ENCODE measurements at places on chromosomes 3 and 15.

- no peak for DNase-seq
These were observed 722 bp downstream of the CACNA1D start for GRCh38 chr3:53495146-53495519.

GRCh38 chr3:126256251-126256650, 75.9 kb upstream of the ALDH1L1 start:
- no peak for DNase-seq

- no peak for DNase-seq
These were observed 12.8 kb downstream of the WDR48 start for GRCh38 chr3:39064646-39065045.

DNA sequence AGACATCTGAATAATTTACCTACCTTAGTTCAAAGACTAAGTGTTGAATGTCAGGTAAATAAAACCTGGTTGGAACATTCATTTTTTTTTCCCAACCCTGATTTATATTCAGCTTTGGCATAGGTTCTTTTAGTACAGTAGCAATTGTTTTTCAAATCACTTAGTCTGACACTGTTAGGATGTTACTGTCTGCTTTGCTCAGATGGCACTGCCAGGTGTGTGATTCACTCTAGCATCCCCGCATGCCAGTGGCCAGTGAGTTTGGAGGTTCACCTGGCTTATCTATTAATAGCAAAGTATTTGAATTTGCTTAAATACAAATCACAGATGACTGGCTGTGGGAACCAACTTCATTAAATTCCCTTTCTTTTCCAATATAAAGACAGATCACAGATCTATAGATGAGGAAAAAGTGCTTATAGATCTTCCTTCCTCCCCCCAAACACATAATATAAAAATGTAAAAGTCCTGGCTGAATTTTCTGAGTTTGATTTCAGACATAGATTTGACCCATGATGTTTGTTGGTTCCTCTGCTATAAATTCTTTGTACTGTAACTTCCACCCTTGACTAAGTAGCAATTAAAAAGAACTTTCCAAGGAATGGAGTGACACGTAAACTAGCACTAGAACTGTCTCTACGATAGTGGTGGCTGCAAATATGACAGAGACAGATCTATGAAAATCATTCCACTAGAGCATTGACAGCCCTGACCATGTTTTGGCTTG, 3.9 kb downstream of the THBS1 start:
- DNase-seq, result no peak

DNA sequence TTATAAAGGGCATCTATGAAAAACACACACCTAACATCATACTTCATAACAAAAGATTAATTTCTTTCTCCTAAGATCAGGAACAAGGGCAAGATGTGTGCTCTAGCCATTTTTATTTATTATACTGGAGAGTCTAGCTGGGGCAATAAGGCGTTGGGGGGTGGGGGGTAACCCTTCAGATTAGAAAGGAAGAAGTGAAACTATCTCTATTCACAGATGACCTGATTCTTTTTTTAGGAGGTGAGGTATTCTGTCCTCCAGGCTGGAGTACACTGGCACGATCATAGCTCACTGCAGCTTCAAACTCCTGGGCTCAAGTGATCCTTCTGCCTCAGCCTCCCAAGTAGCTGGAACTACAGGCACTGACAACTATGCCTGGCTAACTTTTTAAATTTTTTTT, 89.5 kb upstream of the MANF start:
- DNase-seq, result no peak

- DNase-seq, result peak; percentile 48
These were observed 164.5 kb downstream of the XXYLT1 start for GRCh38 chr3:195106418-195106906.

GRCh38 chr3:117547956-117548550, 838.5 kb downstream of the TUSC7 start:
- DNase-seq, result no peak

- no peak for DNase-seq
These were observed 12.4 kb downstream of the MAP1A start for GRCh38 chr15:43529587-43530345.

DNA sequence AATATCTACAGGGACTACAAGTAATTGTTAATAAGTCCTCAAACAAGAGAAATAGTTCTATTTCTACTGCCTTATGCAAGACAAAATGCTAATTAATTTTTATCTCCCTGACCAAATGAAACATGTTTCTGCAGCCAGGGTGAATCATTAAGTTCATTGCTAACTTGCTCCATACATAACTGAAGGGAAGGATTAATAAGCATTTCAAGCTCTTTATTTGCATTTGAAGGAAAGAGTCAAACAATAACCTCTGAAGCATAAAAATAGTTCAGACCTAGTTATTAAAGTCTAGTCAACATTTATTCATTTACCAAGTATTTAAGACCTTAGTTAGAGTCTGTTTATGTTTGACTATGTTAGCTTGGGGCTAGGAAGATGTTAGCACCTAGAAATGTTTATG, 120.0 kb downstream of the ATP1B3 start:
- DNase-seq, result no peak

DNA sequence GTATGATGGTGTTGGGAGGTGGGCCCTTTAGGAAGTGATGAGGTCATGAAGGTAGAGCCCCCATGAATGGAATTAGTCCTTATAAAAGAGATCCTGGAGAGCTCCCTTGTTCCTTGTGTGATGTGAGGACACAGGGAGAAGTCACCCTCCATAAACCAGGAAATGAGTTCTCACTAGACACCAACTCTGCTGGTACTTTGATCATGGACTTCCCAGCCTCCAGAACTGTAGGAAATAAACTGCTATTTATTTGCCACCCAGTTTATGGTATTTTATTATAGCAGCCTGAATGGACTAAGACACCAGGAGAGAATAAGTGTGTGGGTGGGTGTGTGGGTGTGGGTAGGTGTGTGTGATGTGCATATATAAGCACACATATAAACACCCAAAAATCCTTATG, 71.9 kb downstream of the MYH15 start:
- DNase-seq, result no peak

DNA sequence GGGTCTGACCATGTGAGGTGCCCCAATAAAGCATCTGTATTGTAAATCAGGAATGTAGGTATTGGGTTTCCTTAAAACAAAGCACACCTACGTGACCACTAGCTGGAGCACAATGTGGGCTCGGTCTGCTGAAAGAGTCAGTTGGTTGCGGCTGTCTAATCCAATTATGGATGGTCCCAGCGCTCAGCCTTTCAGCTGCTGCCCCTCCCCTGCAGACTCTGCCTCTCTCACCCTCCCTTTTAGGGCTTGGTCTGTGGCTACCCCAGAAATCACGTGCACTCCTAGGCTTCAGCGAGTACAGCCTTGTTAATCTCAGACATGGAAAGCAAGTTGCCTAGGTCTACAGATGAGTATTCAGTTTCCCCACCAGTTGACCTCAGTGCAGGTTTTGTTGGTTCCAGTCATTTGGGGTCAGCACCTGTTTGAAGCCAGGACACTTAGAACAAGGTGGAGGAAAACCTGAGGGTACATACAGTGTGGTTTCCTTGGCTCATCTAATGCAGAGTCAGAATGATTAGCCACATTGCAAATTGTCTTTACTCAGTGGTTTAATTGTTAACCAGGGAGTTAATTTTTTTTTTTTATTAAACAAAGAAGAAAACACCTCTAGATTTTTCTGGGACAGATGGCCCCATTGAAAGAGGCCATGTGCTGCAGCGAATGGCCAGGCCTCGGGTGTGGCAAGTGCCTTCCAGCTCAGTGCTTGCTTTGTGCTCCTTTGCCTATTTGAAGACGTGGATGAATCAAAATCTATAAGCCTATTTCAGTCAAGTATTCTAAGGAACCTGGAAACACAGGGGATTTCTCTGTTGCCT, 137.7 kb downstream of the IGF1R start:
- peak; percentile 14 for DNase-seq

DNA sequence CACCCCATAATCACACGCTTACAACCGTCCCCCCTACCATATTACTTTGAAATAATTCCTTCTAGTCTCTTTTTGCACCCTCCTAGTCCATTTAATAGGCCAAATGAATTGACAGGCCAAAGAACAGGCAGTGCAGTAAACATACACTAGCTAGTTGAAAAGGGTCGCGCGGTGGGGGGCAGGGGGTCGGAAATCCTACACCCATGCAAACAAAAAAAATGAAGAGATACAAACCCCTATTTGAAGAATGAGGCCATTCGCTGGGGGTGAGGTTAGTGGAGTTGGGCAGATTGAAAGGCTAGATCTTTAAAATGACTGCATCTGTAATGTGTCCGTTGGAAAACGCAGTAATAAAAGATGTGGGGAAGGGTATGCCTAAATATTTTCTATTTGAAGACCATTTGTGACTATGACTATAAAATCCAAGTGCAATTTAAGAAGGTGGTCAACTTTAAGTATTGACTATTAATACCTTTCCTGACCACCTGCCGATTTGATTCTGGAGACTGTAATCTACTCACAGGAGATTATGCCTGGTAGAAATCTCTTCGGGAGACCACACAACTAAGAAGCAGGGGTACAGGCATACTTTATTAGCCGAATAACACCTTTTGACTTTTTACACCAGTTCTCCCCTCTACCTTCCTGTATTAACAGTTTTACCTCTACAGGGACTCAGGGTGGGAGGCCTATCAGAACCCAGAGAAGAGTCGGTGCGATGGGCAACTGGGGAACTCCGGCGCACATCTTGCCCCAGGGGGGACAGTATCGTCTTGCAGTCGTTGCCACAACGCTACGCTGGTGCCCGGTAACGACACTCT, 762 bp upstream of the ARL6 start:
- DNase-seq, result no peak

DNA sequence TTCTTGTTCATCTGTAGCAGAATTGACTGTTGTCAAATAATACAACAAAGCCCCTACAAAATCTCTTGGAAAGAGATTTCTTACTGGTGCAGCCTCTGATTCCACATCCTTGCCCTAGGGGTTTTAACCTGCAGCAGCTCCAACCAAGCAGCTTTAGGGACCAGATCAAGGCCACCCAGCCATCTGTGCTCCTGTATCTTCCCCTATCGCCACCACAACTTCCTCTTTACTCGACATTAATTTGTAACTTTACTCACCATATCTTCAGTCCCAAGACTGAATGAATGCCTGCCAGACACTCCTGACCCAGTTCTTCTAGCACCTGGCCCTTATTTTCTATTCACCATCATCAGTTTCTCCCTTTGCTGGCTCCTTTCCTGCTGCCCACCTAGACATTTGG, 156.6 kb upstream of the IL12A start:
- DNase-seq, result no peak

- no peak for DNase-seq
These were observed 21.6 kb downstream of the IFT57 start for GRCh38 chr3:108200578-108200977.

- no peak for DNase-seq
These were observed 227.6 kb downstream of the ADAMTS9 start for GRCh38 chr3:64460141-64460730.

GRCh38 chr15:70396807-70397206, 299.1 kb upstream of the TLE3 start:
- no peak for DNase-seq

DNA sequence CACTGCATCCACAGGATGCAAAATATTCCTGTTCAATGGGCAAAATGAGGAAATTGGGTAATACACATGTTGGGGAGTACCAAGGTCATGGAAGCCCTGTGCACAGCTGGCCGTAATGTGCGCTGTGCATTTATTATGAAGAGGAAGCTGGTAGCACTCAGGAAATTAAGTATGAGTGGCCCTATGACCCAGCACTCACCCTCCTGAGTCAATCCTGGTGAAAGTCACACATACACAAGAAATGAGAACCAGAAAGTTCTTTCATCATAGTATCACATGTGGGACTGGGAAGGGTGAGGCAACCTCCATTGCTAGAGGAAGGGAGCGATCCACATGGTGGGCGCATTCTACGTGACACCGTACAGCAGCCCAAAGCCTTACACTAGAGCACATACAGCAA, 11.4 kb upstream of the PRR20G start:
- DNase-seq, result no peak

DNA sequence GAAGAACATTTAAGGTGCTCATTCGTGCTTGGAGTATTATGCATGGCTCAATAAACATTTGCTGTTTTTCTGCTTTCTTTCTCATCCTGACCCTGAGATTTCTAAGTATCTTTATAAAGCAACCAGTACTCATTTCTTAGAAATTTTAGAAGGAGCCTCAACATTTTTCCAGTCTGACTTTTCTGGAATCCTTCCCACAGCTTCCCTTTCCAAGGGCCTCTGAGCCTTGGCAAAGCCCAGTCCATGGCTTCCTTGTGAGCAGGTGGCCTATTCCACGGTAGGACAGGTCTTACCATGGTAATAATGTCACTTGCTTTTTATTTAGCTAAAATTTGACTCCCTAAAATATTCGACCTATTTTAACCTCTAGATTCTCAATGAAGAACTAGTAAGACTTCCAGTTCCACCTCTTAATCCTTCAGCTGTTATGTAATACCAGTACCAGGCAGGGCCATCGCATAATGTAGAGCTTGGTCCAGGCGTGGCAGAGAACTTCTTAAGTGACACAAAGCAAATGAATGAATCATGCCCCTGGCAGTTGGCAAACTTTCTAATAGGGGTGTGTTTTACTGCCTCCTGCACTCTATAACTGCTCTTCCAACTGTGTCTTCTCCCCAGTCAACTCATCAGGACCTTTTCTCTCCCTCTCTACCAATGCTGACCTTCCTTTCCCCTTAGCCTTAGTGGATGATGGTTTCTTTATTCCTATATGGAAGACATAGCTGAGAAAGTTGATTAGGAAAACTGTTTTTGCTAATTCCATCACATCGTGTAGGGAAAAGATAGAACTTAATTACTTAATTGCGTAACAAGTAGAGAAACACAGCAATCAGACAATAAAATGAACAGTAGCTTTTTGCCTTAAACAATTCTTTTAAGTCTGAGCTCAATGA, 894 bp upstream of the TM4SF4 start:
- DNase-seq, result no peak

- DNase-seq, result no peak
These were observed 36.3 kb downstream of the BCHE start for GRCh38 chr3:165800970-165801369.

GRCh38 chr15:84953726-84954125, 27.9 kb upstream of the PDE8A start:
- DNase-seq, result no peak

GRCh38 chr3:197841789-197842188, 50.7 kb downstream of the LRCH3 start:
- DNase-seq, result no peak

DNA sequence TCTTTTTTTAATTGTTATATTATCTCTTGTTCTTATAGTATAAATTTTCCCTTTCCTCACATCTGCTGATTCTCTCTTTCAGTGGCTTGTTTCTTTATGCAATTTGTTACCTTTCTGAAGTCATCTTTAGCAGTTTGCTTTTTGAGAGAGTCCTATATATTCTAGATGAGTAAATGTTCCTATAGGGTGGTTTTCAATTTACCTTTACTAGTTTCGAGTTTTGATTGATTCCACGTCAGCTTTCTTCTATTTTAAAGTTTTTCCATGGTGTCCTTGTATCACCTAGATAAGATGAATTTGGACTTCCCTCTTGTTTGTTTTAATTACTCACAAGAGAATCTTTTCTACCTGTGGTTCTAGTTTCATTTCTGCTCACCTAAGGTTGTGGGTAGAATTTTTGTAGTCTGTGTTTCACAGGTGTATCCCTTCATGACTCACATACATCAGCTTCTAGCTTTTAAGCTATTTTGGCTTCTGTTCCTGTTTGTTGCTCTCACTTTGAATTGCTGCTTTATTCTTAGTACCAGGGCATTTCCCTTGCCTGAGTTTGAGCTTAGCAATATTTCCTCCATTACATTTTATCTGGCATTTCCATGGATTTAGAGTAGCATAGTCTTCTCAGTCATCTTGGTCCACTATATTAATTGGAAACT, 6.4 kb downstream of the TEX9 start:
- no peak for DNase-seq

GRCh38 chr3:25830373-25831280, 40.7 kb downstream of the OXSM start:
- no peak for DNase-seq
